ENCODE measurements at places on chromosomes 11 and 22.

DNA sequence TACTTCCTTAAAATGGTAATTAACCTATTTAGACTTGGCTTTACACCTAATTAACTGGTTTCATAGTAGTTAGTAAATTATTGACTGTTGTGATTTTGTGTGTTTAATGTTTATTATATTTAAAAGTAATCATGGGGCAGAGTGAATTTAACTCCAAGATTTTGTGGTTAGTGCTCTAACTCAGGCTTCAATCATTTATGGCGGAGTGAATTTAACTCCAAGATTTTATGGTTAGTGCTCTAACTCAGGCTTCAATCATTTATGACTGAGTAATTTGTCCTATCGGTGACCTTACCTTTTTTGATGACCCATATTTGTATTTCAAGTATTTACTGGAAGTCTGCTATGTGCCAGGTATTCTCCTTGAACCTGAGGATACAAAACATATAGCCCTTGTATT is 7.2 kb downstream of the PRRG4 start:
- H3K4me3 ChIP-seq, result no peak overlapping the region
- peaks cover 12% of the 10 kb centered on the region for H3K4me1 ChIP-seq
- H3K27me3 ChIP-seq, result no peaks in the 10 kb centered on the region
- DNase-seq, result no peak
- H3K36me3 ChIP-seq, result no peaks in the 10 kb centered on the region
- no peak overlapping the region for H3K27ac ChIP-seq

DNA sequence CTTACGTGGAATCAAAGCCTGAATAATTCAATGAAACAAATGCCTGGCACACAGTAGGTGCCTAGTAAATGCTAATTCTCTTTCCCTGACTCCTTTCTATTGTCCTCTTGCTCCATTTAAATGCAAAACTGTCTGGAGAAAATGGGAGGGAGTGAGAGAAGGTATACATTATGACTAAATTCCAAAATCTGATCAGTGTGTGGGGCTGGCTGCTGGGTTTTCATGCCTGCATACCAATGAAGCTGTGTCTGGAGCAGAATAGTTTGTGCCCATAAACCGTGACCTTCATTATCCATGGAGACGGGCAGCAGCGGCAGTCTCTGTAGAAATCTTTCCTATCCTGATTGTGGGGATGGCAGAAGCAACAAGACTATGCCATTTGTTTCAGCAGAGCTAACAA is 223.4 kb upstream of the ZBED5 start:
- H3K27ac ChIP-seq, result no peak overlapping the region
- no peak for DNase-seq
- H3K27me3 ChIP-seq, result peaks cover 7% of the 10 kb centered on the region
- H3K4me3 ChIP-seq, result no peak overlapping the region
- no peaks in the 10 kb centered on the region for H3K36me3 ChIP-seq

DNA sequence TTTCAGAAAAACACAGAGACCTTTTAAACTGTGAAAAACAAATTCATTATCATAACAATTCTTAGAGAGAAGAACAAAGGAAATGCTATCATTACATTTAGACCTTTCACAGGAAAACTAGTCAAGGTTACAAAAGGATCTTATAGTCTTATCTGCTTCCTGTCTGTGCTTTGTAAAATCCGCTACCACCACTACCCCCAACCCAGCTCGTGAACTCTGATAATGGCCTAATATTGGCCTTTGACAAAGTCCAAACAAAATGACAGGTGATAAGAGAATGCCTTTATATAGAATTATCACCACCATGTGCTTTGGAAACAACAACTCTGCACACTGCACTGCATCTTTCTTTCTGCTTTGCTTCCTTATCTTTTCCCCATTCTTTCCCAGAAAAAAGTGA is 272.5 kb downstream of the SBF2 start:
- no peaks in the 10 kb centered on the region for H3K27me3 ChIP-seq
- H3K27ac ChIP-seq, result peak overlapping the region; percentile 88
- H3K4me3 ChIP-seq, result no peak overlapping the region
- H3K4me1 ChIP-seq, result peaks cover 37% of the 10 kb centered on the region

- H3K4me3 ChIP-seq, result no peak overlapping the region
- no peak for DNase-seq
- no peaks in the 10 kb centered on the region for H3K27me3 ChIP-seq
- H3K27ac ChIP-seq, result no peak overlapping the region
- no peaks in the 10 kb centered on the region for H3K4me1 ChIP-seq
These were observed 532.2 kb upstream of the CCDC90B start for GRCh38 chr11:83818349-83818748.

Measured in WTC11 (cell line).